ENCODE measurements at places on chromosomes 1 and 21.

- no peak for DNase-seq
These were observed 42.4 kb upstream of the ESRRG start for GRCh38 chr1:216765346-216766300.

DNA sequence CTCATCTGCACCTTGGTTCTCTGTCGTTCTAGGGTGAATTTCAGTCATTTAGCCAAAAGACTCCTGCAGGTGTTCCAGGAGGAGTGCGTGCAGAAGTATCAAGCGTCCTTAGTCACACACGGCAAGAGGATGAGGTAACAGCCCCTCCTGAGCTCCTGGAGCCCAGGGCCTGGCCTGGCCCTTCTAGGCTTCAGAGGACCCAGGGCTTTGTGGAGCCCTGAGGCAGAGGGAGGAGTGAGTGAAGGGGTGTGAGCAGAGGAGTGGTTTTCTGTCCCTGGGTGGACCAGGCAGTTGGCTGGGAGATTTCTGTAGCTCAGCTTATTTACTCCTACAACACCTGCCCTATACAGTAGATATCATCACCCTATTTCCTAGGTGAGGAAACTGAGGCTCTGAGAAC is 15.7 kb upstream of the RASSF5 start:
- DNase-seq, result no peak

- no peak for DNase-seq
These were observed 29.5 kb downstream of the TLCD4 start for GRCh38 chr1:95146637-95147036.

- no peak for DNase-seq
These were observed 25.6 kb downstream of the ALPL start for GRCh38 chr1:21534674-21535378.

- no peak for DNase-seq
These were observed 519.8 kb downstream of the PTPRU start for GRCh38 chr1:29756085-29756484.

- DNase-seq, result no peak
These were observed 853.8 kb downstream of the USP25 start for GRCh38 chr21:16583556-16583955.

DNA sequence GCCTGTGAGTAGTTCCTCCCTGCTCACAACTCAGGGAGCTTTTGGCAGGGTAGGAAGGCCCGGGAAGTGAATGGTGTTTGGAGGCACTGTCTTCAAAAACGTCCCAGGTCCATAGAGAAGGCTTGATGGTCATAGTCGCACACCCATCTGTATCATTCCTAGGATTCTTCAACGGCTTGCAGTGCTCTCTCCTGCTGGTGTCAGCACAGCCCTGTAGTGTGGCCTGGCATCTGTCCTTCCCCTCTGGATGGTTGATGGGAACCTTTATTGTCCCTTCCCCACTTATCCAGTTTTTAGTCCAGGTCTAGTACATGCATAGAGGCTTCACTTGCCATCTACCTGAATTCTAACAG is 142.8 kb upstream of the HOOK1 start:
- no peak for DNase-seq

All from activated T-helper 1 cell treated with anti-CD3 and anti-CD28 coated beads, Interleukin-12 subunit alpha, Interleukin-12 subunit beta, Interleukin-2, Interleukin-4 antibody, amounts not matched to agents 30 ng/mL and 10 ng/mL and 1 ng/mL, durations not matched to agents 14 hours and 24 hours and 36 hours (primary cell).